Stimulated activated CD4-positive, alpha-beta T cell treated with anti-CD3 and anti-CD28 coated beads, Interleukin-1b, Interleukin-23, amount 100 ng/mL, for 1 hour (primary cell): ENCODE measurements at places on chromosomes 13 and 19.

DNA sequence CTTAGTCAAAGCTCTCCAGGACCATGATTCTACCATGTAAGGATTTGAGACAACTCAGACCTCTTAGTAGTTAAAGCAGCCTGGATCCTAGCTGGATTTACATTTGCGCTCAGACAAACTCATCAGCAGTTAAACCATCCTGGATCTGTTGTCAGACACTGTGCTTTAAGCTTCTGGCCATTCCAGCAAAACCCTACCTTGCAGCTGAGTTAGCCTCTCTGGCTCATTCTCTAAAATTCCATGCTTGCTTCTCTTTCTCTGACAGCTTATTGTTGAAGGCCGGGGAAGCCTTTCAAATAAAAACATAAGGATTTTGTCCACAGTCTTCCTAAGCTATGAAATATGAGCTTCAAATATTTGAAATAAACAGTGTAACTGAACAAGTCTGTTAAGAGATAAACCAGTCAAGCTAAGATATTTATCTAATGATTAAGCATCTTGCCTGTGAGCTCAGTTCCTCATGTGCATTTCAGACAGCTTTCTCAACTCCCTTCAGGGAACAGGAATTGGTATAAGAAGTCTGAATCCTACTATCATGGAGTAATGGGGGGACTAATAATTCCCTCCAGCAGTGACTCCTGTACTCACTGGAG is 89.3 kb downstream of the SLAIN1 start:
- no peak for DNase-seq

- no peak for DNase-seq
These were observed 395.9 kb downstream of the KCNRG start for GRCh38 chr13:50410921-50411746.

- DNase-seq = no peak
These were observed 561.0 kb downstream of the TBC1D4 start for GRCh38 chr13:74920920-74921319.

DNA sequence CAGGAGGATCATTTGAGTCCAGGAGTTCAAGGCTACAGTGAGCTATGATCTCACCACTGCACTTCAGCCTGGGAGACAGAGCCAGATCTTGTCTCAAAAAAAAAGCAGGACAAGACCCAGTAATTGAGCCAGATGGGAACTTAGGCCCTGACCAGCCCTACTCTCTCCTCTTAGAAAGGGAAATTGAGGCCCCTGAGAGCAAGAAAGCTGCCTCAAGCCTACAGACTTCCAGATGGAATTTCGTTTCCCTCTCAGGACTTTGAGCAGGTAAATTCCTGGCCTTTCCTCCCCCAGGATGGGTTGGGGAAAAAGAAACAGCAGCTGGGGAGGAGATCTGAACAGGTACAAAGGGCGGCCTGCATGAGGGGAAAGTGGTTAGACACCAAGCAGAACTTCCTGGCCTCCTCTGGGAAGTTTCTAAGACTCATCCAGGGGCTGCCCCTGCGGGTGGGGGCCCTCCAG is 3.6 kb upstream of the BCL3 start:
- no peak for DNase-seq

DNA sequence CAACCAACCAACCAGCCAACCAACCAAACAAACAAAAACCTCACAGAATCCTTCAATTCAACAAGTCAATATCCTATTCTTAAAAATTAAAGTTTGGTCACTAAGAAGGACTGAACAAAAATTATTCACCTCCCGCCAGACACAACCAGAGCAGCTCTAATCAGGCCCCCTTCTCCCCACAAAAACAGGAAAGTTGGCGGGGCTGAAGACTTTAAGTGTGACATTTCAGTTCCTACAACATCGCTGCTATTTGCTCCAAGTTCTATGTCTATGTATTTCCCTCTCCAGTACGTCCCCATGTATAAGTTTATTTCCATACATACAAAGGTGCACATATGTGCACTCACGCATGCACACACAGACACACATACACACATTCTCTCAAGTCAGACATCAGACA is 32.8 kb upstream of the STK24 start:
- no peak for DNase-seq

GRCh38 chr19:50831026-50831396 is 2.4 kb downstream of the KLK15 start:
- no peak for DNase-seq

- DNase-seq = no peak
These were observed 760.7 kb upstream of the SLITRK6 start for GRCh38 chr13:86559901-86560300.

DNA sequence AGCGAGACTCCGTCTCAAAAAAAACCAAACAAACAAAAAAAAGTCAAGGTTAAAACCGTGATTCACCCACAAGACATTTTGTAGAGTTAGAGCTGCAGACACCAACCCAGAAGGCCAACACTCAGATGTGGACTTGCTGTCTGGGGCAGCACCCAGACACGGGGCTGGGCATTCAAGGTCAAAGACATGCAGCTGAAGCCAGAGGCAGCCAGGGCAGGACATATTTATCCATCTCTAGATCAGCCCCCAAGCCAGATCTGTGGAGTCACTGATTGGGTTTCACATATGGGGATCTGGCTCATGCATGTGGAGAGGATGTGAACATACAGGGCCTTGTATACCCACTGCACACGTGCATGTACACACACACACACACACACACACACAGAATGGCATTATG is 3.6 kb downstream of the KLK15 start:
- no peak for DNase-seq

GRCh38 chr19:2043961-2044708 is 6.9 kb downstream of the MKNK2 start:
- DNase-seq = no peak

DNA sequence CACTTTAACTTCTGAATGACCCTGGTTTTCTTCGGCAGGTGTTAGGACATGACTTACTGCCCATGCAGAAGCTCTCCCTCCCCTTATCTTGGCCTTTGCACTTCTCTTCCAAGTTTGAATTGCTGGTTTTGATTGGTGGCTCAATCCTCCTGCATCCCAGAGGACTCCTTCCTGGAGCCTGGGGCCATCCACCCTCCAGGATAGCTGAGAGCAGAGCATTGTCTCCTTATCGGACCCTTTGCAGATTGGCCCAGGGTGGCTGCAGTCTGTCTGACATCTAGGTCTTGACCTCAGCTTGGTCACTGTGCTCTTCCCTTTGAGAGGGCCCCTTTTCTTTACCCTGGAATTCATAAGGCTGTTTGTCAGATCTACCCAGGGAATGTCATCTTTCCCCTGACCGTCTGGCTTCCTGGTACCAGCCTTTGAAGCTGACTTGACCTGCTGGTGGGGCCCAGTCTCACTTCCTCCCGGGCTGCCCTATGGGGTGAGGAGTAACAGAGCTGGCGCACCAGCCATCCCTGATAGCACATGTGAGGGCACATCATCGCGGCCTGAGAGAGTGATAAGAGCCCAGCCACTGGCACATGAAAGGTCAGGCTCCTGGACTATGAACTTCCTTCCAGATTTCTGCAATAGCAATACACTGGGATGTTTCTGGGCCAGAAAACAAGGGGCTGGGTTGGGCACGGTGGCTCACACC is 172.9 kb upstream of the UBL3 start:
- DNase-seq = no peak

DNA sequence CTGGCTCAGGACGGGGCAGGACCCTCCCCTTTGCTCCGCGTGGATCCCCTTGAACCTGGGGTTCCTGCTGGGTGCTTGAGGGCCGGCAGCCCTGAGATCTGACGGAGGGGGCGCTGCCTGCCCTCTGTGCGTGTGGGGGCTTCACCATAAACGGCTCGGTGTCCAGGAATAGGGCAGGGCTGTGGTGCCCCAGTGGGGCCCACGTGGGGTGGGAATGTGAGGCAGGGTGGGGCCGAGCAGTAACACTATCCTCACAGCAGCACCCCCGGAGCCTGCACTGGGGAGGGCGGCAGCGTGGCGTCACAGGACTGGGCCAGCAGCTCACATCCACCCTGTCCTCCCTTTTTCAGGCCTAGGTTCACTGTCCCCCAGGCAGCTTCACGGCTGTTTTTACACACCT is 38.0 kb downstream of the GAS6 start:
- no peak for DNase-seq

GRCh38 chr19:7516878-7517277 is 975 bp downstream of the ZNF358 start:
- no peak for DNase-seq

- DNase-seq = no peak
These were observed 55.1 kb upstream of the PCDH20 start for GRCh38 chr13:61470786-61471185.

DNA sequence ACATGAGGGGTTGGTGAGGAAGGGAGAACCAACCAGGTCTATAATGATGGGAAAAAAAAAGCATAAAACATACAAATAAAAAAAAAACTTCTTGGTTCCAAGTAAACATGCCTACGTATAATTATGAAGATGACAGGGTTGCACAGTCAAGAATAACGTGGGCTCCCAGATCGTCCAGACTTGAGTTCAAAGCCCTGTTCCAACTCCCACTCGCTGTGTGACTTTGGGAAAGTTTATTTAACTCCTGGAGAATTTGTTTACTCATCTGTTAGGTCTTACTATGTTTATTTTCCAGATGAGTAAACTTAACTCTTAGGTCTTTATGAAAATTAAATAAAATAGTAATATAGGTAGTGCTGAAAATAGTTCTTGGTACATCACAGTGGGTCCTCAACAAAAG is 13.8 kb downstream of the STARD13 start:
- DNase-seq = no peak

- DNase-seq = no peak
These were observed 131.5 kb downstream of the IER2 start for GRCh38 chr19:13281567-13282291.

DNA sequence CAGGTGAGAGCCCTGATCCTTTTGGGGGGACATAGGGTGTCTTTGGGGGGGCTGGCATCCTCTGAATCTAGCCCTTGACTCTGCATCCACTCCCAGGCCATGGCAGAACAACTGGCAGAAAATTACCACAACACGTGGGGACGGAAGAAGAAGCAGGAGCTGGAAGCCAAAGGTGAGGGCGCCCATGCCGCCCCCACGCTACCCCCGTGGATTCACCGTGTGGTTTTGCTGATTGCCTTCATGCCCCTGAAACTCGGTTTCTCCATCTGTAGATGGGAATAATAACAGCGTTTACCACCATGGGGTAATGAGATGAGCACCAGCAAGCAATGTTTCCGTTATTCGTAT is 72.9 kb downstream of the RYR1 start:
- DNase-seq = no peak

DNA sequence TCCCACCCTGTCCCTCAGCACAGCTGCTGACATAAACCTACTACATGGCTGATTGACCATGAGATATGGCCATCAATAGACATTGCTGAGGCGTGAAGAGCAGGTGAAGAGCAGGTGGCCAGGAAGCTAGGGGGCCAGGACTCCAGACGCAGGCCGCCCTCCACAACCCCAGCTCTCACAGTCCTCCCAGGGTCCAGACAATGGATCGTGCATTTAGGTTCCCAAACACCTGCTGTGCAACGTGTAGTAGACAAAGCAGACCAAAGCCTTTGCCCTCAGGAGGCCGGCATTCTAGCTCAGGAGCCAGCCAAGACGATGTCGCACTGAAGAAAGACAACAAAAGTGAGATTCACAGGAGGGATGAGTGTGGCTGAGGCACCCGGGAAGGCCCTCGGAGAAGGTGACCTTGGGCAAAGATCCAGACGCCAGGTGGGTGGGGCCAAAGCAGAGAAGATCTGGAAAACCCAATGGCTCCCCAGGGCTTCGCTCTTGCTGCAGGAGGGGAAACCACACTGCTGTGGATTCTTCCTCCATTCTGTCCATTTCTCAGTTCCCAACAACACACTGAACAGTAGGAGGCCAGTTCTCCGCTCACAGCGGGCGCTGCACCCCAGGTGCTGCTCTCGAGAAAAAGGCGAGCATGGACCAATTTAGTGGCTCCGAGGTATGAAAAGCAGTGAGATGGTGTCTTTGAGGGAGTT is 1.4 kb downstream of the FFAR1 start:
- DNase-seq = no peak

DNA sequence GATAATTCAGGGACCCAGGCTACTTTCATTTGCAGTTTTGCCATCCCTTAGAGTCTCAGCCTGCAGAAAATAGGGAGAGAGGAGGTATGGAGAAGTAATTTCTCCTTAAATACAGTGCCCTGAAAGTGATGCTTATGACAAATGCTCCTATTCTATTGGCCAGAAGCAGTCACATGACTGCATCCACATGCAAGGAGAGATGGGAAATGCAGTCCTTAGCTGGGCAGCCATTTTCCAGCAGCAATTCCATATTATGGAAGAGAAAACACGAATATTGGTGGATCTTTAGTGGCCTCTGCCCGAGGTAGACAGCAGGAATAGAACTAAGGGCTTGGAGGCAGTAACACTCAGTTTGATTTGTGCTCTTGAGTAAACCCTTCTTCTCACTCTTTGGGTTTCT is 39.4 kb downstream of the VAV1 start:
- DNase-seq = no peak

DNA sequence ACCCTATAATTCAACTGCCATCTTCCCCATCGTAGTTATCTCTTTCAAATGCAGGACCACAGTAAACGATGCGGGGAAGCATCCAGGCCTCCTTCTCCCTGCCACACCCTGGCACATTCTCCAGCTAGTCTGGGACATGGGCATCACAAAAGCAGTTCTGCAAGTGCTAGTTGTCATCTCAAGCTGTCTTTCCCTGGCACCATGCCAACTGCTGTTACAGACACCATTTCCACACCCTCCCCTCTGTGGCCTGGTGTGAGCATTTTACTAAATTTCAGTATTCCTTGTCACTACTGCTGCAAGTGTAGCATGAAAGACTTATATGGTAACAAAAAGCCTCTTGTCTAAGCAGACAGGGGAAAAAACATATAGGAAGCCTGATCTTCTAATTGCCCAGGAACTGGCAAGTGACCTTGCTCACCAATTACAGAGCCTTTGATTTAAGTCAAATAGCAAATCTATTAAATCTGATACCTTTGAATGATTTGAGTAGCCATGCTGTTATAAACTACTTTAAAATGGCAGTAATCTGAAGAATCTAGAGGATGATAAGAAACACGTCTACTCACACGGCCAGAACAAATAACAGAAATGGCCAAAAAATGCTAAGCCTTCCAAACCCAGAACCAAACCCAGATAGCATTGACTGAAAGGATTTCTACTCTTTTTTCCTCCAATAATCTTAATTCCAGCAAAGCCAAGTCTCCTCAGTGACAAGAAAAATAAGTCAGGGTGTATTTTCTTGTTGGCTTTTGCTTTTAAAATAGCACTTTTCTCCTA is 179.0 kb downstream of the NUFIP1 start:
- no peak for DNase-seq

DNA sequence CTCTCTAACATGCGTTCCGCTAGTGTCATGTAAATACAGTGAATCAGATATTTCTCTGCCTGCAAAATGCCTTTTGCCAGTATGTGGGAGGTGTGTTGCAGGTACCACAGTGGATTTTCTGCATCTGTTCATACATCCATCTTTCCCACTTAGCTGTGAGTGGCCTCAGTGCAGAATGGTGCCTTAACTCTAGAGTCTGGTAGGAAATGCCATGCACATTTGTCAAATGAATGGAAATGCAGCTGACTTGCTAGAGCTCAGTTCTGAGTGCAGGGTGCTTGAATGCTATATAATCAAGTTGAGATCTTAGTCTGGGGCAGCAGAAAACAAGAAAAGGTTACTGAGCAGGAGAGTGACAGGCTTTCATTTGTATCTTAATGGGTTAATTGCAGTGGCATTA is 68.2 kb downstream of the LRCH1 start:
- DNase-seq = no peak

- no peak for DNase-seq
These were observed 7.1 kb downstream of the SMIM7 start for GRCh38 chr19:16652854-16653253.

- no peak for DNase-seq
These were observed 1.8 kb upstream of the CYP4F11 start for GRCh38 chr19:15936173-15936572.

GRCh38 chr19:12792051-12792852 is 966 bp downstream of the JUNB start:
- DNase-seq = peak; percentile 44

- DNase-seq = no peak
These were observed 2.6 kb downstream of the ADAT3 start for GRCh38 chr19:1907563-1908363.
